ENCODE measurements at places on chromosomes 4 and X.

DNA sequence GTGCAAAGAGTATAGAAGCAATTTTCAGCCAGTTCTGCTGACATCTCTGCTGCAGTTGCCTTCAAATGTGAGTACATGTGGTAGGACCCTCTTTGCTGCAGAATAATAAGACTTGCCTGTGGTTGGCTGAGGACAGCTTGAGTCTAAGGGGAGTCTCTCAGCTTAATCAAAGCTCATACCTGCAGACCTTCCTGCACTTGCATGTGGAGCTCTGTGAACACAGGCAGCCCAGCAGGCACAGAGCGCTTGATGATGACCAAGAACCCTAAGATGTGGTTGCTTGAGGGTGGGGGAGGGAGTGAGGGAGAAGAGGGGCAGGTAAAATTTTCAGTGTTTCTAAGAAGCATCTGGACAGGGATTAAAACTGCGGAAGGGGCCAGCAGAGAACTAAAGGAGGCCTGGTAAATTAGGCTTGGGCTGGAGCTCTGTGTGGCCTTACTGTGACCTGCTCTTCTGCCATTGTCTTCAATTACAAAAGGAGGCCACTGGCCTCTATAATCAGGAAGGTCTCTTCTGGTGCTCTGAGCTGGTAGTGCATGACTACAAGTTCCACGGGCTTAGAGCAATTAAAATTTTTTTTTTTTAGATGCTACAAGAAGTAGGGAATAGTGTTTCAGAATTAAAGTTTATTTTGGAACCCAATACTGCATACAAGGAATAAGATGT lies 59.9 kb upstream of the CHRNA9 start:
- no peak for DNase-seq

DNA sequence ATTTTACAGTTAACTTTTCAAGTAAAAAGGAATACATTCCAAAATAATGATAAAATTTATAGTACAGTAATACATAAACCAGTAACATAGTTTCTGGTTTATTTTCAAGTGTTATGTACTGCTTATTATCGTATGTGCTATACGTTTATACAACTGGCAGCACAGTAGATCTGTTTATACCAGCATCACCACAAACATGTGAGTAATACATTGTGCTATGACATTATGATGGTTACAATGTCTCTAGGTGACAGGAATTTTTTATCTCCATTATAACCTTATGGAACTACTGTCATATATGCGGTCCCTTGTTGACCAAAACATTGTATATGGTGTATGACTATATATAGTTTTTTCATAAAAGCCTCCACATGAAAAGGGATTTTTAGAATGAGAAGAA lies 256.9 kb downstream of the ANKRD50 start:
- no peak for DNase-seq

GRCh38 chrX:47831788-47832187 lies 4.9 kb upstream of the ZNF81 start:
- DNase-seq: peak; percentile 40

DNA sequence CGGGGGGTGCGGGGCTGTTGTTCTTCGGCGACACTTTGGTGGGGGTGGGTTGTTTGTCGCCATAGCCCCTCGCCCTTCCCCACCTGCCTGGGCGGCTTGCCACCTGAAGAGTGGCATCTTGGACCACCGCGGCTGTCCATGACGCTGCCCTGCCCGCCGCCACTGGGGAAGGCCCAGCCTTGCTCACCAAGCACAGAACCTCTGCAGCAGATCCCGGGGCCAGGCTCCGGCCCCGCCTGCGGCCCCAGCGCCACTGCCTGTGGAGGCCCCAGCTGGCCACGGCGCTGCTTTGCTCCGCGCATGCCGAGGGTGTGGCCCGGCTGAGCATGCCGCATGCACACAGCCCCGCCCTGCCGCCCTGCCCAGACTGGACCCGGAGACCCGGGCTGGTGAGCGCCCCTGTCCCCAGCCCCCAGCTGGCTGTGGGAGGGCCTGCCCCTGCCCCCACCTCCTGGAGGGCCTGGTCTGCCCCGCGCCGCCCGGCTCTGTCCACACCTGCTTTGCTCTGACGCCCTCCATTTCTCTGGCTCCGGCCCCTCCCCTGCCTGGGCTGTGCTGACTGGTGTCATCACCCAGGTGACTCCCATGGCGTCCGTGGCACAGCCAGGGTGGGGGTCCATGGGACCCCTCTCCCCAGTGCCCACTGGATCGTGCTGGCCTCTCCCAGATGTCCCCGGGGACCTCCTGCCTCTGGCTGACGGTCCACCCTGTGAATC lies 5.3 kb downstream of the NAT8L start:
- DNase-seq: no peak

- DNase-seq: no peak
Observed at GRCh38 chrX:11434607-11435006, 141.4 kb downstream of the AMELX start.

GRCh38 chr4:140642674-140643437 lies 74.1 kb upstream of the UCP1 start:
- DNase-seq: no peak

GRCh38 chr4:90766837-90767236 lies 639.6 kb downstream of the CCSER1 start:
- DNase-seq: no peak

GRCh38 chr4:56310401-56311125 lies 76.7 kb downstream of the AASDH start:
- DNase-seq: no peak

DNA sequence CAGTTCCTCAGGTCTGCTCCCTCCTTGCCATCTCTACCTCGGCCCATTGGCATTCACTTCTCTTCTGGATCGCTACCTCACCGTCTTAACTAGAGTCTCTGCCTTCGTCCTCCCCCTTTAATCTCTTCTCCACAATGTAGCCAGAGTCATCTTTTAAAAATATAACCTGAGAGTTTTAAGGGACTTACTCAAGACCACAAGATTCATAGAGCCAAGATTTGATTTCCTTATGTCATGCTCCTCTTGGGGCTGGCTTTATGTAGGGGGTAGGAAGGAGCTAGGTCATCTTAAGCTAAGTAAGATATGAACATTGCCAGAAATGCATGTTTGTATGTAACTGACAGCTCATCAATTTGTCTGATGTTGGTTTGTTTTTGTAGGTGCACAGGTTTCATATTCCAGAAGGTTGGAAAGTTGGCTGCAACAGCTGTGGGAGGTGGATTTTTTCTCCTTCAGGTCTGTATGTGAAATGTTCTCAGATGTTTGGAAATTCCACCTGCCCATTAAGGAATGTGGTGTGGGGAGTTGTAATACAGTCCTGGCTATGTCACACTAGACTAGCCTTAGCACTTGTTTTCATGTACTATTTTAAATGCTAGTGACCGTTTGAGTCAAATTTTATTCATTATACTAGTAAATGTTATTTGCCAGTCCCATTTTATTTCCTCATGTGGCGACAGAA lies 19.6 kb downstream of the FUNDC2 start:
- DNase-seq: no peak

GRCh38 chrX:39688576-39689375 lies 409.0 kb downstream of the BCOR start:
- peak; percentile 56 for DNase-seq

- DNase-seq: no peak
Observed at GRCh38 chr4:77493120-77493752, 112.4 kb upstream of the CXCL13 start.

- DNase-seq: peak; percentile 41
Observed at GRCh38 chr4:147050356-147050765, 104.7 kb upstream of the TTC29 start.

- DNase-seq: no peak
Observed at GRCh38 chr4:106208481-106209460, 107.2 kb downstream of the TBCK start.

DNA sequence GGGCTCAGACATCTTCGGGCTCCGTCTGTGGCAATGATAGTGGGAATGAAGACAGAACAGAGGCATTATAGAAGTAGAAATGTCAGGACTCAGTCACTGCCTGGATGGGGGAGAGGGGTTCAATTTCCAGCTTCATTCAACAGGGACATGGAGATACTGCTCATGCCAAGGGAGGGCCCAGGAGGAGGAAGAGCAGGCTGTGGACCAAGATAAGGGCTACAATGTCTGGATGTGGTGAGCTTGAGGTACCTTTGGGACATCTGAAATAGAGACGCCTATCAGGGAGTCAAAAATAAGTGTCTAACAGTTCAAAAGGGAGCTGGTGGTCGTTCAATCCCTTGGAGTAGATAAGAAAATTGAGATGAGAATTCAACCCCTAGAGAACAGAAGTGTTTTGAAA lies 34.5 kb downstream of the ELF4 start:
- DNase-seq: no peak

DNA sequence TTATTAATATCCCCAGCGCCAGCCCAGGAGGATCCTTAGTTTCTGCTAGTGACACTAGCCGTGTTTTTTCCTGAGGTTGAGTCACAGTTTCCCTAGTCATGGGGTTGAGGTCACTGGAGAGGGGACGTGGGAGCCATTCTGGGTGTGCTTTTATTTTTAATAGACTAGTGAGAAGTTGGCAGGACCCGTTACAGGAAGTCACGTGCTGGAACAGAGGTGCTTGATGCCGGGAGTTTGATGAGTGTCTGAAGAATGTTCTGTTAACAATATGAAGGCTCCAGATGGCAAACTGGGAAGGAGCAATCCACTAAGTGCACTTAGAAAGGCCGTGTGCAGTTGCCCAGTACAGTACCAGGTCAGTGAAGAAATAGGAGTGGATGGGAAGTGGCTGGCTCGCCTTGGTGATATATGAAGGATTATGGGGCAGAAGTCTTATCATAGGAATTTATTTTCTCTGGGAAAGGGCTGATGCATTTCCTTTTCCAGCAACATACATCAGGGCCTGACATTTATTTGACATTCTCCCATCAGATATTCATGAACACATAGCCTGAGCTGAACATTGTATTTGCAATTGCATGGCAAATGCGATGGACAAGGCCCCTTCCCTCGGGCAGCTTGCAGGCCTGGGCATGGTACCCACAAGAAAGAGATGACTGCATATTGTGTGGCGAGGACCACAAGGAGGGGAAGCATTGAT lies 291.8 kb downstream of the FBXW7 start:
- peak; percentile 23 for DNase-seq

DNA sequence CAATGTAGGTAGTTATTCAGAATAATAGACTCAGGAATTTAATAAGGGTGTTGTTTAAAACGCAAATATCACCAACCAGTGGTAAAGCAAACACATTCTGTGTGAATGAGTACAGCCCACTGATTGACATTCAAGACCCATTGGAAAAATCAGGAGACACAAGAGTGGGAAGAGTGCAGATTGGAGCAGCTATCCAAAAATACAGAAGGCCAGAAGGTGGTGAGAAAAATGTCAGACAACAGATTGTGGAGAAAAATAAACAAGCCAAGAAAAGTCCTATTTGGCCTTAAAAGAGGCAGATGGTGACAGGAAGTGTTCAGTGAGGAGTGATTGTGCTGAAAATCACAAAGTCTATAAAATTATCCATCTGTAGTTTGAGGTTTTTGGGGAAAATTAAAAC lies 39.3 kb downstream of the CPE start:
- no peak for DNase-seq

DNA sequence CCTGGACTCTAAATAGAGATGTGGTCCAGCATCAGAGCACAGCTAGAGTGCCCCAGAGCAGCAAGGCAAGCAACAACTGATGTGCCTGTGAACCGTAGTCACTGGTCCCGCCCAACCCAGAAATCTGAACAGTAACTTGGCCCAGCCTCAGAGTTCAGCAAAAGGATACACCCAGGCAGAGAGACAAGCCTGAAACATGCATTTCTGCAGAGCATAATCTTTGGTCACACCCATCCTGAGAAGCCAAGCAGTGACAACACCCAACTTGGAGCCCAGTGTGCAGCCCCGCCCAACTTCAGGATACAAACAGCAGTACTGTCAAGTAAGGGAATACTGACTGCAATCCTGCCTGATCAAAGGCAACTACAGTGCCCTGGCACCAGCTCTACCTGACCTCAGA lies 78.9 kb downstream of the CCDC160 start:
- no peak for DNase-seq

GRCh38 chr4:128810331-128810870 lies 901 bp downstream of the JADE1 start:
- peak; percentile 28 for DNase-seq

GRCh38 chr4:145639186-145639698 lies 20.1 kb downstream of the MMAA start:
- DNase-seq: no peak

- DNase-seq: no peak
Observed at GRCh38 chr4:154421618-154422017, 70.0 kb downstream of the DCHS2 start.

GRCh38 chr4:139740531-139741041 lies 75.0 kb downstream of the MGST2 start:
- DNase-seq: peak; percentile 83

GRCh38 chr4:156963419-156963818 lies 8.2 kb downstream of the PDGFC start:
- no peak for DNase-seq

GRCh38 chr4:20676501-20677197 lies 23.6 kb upstream of the PACRGL start:
- no peak for DNase-seq

DNA sequence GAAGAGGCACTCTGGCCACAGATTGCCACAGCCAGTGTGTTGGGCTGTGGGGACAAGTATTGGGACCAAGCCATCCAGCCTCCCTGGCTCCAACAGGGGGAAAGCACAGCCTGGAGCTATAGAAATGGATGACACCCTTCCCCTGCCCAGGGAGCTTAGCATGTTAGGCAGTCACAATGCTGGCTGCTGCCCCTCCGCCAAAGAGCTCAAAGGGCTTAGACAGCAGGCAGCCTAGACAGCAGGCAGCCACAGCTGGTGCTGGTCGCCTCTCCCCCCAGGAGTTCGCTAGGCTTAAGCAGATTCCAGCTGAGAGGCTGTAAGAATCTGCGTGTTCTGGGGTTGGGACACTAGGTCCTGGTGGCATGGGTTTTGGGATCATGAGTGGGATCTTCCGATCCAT lies 94.5 kb upstream of the MXRA5 start:
- DNase-seq: no peak

DNA sequence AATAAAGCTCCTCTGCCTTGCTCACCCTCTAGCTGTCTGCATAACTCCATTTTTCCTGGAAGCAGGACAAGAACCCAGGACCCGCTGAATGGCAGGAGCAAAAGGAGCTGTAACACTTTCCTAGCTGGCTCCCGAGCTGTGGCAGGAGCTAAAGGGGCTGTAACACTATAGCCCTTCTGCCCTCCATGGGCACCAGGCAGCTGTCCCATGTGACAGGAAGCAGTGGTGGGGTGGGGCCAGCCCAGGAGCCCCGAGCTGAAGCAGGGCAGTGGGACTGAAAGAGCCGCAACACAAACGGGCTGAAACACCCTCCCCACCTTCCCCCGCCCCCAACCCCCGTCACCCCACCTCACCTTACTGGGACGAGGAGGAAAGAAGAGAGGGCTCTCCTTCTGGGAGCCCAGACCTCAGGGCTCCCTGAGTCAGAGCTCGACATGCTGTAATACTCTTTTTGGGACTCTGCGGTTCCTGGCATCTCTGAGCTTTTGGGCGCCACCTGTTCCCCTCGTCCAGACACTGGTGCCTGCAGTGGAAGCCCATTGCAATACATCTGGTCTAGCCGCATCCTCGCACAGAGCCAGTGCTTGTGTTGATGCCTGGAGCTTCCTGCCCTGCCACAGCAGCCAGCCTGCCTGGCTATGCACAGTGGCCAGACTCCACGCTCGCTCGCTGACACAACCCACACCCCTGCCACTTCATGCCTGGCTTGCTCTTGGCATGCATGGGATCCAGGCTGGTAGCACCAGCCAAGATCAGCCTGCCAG lies 39.4 kb downstream of the PPM1K start:
- no peak for DNase-seq
